Fibroblast of skin of right biceps (primary cell): ENCODE measurements at places on chromosomes 13 and 19.

DNA sequence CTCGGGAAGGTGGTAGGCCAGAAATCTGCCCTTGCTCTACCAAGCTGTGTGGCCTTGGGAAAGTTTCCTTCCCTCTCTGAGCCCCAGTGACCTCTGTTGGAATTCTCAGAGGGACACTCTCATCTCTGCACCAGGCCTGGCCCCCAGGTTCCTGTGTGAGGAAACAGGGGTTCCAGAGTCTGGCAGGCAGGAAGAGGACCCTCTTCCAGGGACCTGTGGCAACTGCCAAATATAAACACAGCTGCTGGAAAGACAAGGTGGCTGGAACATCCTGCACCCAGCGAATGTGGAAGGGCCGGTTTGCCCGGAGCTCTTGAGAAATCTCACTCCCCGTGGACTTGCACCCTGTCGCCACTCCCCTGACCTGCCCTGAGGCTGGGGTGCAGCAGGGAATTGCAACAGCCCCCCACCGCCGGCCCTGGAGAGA, 52.8 kb downstream of the GADD45B start:
- no peak for DNase-seq

DNA sequence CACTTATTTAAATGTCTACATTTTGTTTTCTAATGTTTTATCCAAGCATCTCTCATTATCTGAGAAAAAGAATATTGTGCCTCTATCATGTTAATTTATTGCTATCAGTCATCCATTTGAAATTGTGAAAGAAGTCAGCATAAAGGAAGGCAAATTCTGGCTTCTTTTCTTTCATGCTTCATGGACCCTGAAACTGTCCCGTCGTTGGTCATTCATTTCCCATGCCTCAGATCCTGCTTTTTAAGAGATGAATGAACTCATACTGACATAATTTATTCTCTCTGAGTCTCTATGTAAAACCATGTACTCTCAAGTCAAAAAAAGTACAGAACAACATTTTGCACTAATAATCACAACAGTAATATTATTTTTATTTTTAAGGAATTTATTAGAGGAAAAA, 2512.0 kb downstream of the PCDH9 start:
- DNase-seq, result peak; percentile 4

GRCh38 chr13:49022472-49023144, 46.9 kb downstream of the FNDC3A start:
- DNase-seq, result peak; percentile 62

DNA sequence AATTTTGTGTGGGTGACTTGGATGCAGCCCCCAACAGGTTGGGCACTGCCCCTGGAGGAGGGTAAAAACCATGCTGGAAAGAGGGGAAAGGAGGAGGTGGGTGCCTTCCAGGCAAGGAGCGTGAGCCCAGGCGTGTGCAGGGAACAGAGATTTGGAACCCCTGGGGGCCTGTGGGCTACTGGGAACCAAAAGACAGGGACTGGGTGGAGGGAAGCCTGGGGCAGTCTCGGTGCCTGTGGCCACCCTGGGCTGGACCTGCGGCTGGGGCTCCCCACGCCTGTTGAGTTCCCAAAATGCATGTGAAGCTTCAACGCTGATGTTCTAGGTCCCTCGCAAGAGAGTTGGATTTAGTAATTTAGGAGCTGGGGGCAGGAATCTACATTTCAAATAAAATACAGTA, 24.8 kb downstream of the GGACT start:
- DNase-seq, result no peak

DNA sequence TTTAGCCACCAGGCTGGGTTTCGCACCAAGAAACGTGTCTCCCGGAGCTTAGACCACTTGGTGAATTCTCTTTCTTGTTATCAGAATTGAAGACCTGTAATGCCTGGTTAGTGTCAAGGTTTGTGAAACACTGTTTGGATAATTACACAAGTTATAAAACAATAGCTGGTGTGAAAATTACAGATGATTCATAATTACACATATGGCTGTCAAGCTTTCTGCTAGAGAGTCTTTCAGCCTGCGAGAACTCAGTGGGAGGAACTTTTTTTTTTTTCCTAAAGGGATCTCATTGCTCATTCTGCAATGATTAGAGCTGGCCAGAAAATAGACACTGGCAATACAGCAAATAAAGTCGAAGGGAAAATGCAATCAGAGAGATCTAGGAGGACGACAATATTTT, 13.4 kb upstream of the KLK4 start:
- DNase-seq, result no peak

- DNase-seq, result peak; percentile 98
These were observed 79.8 kb upstream of the FLT1 start for GRCh38 chr13:28574617-28575142.

- no peak for DNase-seq
These were observed 1806.1 kb upstream of the MIR17HG start for GRCh38 chr13:89541091-89542030.

DNA sequence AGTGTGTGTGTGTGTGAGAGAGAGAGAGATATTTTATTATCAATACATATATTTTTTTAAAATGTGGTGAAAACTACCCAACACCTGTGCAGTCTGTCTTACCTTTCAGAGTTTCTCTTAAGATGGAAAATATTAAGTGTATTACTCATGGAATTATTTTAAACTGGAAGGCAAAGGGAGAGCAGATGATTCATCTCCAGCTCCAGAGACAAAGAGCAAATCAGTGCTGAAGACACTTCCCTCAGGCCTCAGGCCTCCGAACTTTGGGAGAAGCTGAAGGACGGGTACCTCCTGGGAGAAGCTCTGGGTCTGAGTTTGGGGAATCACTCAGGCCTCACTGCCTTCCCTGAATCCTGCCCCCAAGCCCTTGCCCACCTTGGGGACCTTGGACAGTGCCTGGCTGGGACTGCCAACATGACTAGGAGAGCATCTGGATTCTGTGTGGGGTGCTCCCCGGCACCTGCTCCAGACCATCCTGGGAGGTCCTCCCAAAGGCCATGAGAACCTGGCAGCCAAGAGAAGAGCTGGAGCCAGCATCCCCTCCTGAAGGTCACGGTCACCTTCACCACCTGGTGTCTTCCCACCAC, 170.4 kb upstream of the UBL3 start:
- peak; percentile 54 for DNase-seq

GRCh38 chr13:43057653-43058317, 34.4 kb downstream of the DNAJC15 start:
- peak; percentile 33 for DNase-seq

- DNase-seq, result no peak
These were observed 18.6 kb downstream of the FBXO46 start for GRCh38 chr19:45711851-45712698.
